ENCODE measurements at places on chromosomes 13 and 19.

GRCh38 chr13:67841071-67841470 is 610.9 kb upstream of the PCDH9 start:
- DNase-seq: no peak

GRCh38 chr19:42091742-42092141 is 15.8 kb downstream of the ZNF574 start:
- DNase-seq: no peak

- peak; percentile 96 for DNase-seq
Observed at GRCh38 chr19:48290771-48291488, 21.0 kb downstream of the ZNF114 start.

DNA sequence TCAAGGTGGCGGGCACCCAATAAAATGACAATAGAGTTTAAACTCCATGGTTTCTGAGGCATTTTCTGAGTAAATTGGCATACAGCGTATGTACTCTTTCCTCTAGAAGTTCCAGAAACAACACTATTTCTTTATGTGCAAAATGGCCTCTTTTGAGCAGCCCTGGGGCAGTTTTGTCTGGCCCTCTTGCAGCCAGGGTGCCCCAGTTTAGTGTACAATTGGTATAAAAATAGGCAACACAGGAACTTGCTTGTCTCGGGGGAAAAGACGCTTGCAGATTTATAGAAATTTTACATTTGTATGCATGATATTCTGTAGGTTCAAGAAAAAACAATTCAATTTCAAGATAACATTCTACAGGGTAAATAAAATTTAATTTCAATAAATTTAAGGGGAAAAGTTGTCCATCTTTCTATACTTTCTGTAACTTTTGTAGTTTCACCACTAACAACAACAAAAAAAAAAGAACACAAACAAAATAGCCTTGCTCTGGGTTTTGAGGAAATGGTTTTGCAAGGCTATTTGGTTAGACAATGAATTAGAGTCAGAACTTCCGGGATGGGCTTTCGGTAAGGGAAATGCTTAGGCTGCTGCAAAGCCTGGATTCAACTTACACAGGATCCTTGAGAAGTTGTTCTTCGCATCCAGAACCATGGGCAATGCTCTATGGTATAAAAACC is 45.3 kb downstream of the LRCH1 start:
- DNase-seq: no peak

DNA sequence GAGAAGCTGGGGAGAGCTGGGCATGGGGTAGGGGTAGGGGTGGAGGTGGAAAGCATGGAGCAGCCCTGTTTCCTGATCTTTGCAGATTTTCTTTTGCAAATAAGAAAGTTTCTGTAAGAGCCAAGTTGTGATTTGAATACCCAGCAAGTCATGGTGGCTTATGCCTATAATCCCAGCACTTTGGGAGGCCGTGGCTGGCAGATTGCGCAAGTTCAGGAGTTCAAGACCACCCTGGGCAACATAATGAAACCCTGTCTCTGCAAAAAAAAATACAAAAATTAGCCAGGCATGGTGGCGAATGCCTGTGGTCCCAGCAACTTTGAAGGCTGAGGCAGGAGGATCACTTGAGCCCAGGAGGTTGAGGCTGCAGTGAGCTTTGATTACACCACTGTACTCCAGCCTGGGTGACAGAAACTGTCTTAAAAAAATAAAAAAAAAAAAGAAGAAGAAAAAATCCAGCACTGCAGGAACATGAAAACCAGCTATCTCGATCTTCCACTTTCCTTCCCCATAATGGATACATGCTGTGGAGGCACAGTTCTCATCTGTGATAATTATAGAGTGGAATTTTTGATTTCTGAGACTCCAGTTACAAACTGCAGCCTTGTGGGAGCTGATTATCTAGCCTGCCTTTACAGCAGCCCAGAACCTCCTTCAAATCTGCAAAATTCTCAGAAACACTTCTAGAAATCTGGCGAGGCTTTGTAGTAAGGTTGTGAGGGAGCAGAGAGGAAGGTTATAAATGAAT is 12.1 kb upstream of the TEX26 start:
- DNase-seq: no peak

- DNase-seq: no peak
Observed at GRCh38 chr19:30631033-30631370, 258.8 kb downstream of the ZNF536 start.

DNA sequence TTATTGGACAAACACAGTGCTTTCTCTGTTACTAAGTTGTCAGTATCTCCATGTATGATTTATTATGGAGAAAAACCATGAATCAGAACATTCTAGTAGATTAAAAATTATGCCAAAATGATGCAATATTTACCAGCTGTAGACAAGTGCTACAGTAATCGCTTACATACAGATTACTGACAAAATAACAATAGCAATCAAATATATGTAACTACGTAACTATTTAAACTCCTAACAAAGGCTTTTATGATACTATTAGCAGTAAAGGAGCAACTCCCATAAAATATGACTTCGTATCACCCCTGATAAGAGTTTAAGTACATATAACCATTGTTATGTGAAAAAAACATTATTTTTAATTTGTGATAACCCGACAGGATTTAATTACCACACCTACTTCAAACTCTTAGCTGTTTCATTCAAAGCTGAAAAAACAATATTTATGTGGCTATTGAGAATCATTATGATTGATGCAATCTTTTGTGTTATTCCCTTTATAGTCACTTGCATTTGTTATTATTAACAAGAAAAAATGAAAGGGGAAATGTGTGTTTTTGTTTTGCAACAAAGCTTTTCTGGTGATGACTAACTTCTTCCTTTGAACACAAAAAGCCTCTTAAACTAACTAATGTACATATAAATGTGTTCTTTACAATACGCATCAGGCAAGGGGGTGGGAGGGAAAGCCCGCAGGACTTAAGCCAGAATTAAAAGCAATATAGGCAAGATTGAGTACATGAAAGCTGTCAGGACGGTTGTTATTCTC is 147.4 kb downstream of the ABCC4 start:
- no peak for DNase-seq

- DNase-seq: no peak
Observed at GRCh38 chr13:88360761-88361160, 689.6 kb downstream of the SLITRK5 start.

DNA sequence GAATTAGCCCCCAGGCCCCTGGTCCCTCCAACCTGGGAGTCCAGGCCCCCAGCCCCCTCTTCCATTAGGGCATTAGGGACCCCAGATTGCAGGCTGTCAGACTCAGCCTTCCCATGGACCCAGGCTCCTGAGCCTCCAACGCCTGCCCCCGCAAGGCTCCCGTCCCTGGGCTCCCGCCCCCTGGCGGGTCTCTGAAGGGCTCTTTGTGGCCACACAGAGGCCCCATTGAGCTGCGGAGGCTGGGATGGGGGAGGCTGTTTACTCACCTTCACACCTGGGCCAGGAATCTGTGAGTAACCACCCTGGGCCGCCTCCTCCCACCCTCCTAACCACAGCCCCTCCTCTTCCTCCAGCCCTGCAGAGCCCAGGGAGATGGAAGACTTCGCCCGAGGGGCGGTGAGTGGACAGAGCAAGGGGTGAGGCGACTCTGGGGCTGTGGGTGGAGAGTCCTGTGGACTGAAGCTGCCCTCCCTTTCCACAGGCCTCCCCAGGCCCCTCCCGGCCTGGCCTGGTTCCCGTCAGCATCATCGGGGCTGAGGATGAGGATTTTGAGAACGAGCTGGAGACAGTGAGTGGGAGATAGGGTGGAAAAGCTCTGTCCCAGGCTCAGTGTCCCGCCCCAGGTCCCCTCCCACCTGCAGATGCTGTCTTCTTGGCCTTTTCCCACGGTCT is 4.9 kb downstream of the ARHGEF1 start:
- no peak for DNase-seq
